ENCODE measurements at places on chromosomes 2 and 18.
A peak's percentile ranks its signal among the peaks of the same experiment; 100 is the strongest.

- DNase-seq: no peak
Measured at GRCh38 chr2:12262681-12263436, 453.9 kb upstream of the TRIB2 start.

- DNase-seq: no peak
Measured at GRCh38 chr2:23537991-23538390, 153.0 kb downstream of the KLHL29 start.

GRCh38 chr2:171226461-171226860, 65.8 kb upstream of the TLK1 start:
- DNase-seq: no peak

DNA sequence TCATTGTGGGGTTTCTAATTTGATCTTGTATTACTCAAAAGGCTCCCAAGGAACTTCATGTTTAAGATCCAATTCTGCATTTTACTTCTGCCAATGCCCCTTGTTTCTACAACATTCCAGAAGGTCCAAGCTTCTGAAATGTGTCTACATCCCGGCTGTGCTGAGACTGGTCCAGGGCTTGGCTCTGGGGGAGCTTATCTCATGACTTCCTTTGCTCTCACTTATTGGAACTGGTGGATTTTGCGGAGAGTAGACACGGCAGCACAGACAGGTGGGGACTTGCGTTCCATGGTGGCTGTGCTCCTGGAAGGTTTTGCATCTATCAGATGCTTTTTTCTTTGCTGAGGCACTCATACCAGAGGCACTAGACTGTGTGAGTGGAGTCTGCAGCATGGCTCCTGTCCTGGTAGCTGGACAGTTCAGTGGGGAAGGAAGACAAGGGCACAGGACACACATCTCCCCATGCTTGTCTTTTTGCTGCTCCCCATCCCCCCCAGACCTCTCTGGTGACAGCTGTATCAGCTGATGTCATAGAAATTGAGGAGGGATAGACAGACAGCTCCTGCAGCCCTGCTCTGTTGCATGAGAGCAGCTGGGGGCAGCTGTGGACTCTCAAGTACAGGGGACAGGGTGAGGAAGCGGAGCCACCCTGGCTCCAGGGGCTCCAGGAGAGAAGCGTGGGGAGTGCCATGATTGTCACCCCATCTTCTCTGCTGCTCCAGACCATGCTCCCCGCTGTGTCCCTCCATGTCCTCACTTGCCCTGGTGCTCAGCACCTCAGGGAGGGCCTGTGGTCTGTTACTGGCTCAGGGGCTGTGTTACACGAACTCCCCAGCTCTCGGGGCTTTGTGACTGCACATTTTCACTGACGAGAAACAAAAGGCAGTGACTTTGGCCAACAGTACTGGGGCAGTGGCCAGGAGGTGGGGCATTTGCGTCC, 46.0 kb downstream of the ACAA2 start:
- DNase-seq: no peak

DNA sequence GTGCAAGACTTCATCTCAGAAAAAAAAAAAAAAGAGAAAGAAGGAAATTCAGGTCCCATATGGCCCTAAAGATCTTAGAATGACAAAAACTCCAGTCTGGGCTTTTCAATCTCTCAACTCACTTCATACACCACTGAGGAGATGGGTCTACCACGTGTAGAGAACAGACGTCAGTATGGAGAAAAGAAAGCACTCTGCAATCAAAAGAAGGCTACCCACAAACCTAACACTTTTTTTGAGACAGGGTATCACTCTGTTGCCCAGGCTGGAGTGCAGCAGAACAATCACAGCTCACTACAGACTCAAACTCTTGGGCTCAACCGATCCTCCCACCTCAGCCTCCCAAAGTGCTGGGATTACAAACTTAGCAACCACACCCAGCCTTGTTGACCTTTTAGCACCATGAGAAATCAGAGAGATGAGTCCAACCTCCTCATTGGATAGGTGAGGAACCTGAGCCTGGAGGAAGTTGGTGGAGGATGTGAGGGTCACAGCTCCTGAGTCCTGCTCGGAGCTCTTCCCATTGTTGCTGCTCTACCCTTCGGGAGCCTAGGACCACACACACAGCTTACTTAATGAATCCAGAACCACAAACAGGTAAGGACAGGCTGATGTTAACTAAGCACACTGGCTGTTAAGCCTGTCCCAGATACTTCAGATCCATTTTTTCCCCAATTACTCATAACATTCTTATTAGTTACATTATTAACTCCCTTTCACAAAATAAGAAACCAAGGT, 23.7 kb downstream of the TBC1D8 start:
- no peak for DNase-seq

DNA sequence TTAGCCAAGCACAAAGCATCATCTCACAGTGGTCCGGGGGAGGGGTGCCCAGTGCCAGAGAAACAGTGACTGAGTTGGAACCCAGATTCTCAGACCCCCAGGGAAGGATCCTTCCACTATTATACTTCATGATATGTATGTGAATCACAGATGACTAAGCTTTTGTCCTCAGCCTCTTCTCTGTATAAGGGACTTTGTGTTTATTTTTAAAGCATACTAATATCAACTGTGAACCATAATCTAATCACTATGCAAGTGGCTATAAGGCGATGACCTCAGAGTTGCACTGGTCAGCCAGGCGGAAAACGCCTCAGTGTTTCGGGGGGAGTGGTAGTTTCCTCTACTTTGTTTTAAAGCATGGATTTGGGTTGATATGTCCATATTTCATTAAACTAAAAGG, 160.4 kb upstream of the TMEM200C start:
- no peak for DNase-seq

DNA sequence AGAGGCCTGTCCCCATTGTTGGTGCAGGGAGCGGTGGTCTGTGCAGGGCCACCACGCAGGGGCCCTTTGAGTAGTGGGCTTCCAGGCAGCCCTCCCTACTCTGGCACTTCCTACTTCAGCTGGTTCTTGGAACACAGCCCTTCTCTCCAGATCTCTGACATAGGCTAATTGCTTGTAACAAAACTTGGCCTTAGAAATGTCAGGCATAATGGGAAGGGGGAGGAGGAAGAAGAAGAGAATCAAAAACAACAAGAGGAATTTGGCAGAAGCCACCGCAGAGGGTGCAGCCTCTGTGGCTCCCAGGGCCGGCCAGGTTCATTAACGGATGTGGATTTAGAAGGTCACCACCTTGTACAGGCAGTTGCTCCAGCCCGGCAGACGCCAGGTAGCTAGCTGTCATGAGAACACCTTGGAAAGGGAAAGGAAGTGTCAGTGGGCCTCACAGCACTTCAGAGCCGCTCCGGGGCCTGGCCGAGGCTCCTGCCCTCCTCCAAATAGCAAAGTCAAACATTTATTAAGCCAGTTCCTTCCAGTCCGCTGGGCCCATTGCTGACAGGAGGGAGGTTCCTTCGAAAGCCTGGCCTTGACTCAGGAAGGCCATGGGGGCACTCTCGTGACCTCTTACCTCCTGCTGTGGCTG, 7.4 kb downstream of the BOD1L2 start:
- peak; percentile 4 for DNase-seq

GRCh38 chr18:27797484-27797883, 379.4 kb downstream of the CDH2 start:
- DNase-seq: no peak

- no peak for DNase-seq
Measured at GRCh38 chr2:9380702-9381628, 42.4 kb downstream of the ITGB1BP1 start.

All from right kidney (tissue), 9 donors.